ENCODE measurements at places on chromosomes 11 and 22.

DNA sequence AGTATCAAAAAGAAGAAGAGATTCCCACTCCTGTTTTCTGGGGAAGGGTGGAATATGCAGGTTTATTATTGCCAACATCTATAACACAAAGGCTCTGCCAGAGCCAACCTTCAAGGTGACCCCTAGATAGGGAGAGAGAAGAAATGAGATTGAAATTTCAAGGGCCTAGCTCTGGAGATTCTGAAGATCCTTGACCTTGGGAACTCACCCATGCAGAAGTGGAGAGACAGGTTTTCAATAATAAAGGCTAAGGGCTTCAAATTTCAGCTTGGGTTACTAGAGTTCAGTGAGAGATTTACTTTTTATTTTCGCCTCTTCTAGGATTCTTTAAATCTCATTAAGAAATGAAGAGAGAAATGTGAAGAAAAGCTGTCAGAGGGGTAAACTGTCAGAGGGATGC lies 98.4 kb downstream of the CD44 start:
- DNase-seq: no peak

DNA sequence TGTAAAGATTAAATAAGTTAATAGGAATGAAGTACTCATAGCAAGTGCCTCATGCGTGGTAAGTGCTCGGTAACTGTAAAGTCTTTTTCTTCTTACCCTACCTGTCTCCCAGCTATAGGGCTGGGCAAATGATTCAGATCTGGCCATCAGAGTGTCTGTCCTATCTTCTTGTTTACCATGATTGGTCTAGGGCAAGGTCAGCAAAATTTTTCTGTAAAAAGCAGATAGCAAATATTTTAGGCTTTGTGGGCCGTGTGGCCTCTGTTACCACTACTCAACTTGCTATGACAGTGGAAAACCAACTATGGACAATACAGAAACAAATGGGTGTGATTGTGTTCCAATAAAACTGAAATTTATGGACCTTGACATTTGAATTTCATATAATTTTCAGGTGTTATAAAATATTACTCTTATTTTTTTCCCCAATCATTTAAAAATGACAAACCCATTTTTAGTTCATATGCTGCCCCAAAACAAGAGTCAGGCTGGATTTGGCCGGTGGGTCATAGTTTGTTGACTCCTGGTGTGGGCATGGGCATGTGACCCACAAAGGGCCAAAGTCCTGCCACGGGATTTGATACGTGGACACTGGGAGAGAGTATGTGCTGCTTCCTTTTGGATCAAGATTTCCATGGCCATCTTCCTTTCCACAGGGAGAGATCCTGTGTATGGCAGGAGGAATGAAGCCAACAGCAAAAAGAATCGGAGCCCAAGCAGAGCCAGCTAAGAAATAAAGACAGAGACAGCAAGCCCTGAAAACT lies 26.8 kb upstream of the FZD4 start:
- no peak for DNase-seq

DNA sequence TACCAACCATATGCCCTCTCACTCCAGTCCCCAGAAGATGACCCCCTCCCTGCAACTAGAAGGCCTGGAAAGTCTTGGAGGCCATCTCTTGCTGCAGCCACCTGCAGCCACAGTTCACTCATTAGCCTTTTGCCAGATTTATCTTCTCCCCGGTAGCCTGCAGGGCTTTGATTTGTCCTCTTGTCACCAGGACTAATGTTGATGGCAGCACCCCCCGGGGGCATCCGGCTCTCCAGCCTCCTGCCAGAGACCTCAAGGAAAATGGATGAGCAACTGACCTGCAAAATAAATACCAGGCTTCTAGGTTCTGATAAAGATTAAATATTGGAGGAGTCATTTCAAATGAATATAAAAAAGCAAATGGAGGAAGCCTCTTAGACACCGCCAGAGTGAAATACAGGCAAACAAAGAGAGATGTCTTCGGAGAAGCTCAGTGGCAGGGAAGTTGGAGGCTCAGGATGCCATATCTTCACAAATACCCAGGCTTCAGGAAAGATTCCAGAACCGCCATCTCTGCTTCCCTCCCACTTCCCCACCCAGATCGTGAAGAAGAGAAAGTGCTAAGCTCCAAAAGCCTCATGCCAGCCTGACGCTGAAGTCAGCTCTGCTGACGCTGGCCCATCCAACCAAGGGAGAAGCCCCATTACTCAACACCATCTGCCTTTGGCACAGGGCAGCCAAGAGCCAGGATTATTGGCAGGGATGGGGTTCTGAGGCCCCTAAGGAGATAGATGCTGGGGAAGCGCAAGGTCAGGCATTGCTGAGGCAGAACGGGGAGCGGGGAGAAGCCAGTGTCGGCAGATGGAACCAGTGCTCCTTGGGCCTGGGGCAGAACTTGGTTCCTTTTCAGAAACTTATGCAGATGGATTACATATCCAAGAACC lies 362.7 kb downstream of the CADM1 start:
- no peak for DNase-seq

- no peak for DNase-seq
These were observed 4.5 kb downstream of the TUBA8 start for GRCh38 chr22:18114976-18115652.

DNA sequence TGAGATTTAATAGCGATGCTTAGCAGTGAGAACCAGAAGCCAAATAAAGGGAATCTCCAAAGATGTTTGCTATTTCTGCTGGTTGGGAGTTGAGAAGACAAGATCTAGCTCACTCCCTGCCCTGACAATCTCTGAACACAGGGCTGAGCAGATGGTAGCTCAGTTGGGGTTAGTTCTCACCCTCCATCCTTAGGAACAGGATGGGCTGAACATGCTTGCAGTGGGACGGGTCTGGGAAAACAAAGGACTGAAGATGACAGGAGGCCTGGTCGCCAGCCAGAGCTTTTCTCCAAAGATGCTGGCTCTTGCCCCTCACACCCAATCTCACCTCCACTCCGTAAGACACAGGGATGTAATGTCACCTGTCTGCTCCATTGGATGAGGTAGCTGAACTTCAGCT lies 72.7 kb downstream of the SC5D start:
- DNase-seq: no peak

GRCh38 chr11:45646275-45646927 lies 19.0 kb downstream of the CHST1 start:
- DNase-seq: no peak

GRCh38 chr11:39365809-39366436 lies 2093.5 kb downstream of the LRRC4C start:
- DNase-seq: no peak

DNA sequence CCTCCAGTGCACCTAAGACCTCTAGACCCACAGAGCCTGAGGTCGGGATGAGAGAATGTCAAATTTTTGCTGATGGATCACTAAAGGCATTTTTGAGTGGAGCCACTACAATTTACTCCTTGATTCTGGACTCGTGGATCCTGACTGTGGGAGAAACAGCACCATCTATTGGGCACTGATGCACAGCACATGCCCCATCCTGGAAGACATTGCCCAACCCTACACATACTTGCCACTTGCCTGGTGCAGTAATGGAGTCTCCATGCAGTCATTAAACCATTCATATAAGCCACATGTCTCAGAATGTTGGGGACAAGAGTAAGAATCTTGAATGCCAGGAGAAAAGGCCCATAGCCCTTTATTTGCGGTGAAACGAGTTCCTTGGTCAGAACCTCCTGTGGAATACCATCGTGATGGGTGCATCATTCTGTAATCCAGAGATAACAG lies 103.9 kb downstream of the GGTLC2 start:
- DNase-seq: no peak

GRCh38 chr11:126638648-126639047 lies 283.2 kb downstream of the ST3GAL4 start:
- DNase-seq: no peak

- no peak for DNase-seq
These were observed 37.6 kb upstream of the SYT13 start for GRCh38 chr11:45323601-45324249.

GRCh38 chr11:63811522-63811921 lies 1.7 kb upstream of the SPINDOC start:
- no peak for DNase-seq

- DNase-seq: no peak
These were observed 295.3 kb upstream of the CNTN5 start for GRCh38 chr11:98725471-98725870.

All from stimulated activated CD4-positive, alpha-beta T cell treated with anti-CD3 and anti-CD28 coated beads, Interleukin-15, amount 100 ng/mL, for 48 hours (primary cell).